CD4-positive, alpha-beta T cell treated with Interleukin-17A for 4 hours (primary cell): ENCODE measurements at places on chromosomes 16 and 17.
A peak's percentile ranks its signal among the peaks of the same experiment; 100 is the strongest.

DNA sequence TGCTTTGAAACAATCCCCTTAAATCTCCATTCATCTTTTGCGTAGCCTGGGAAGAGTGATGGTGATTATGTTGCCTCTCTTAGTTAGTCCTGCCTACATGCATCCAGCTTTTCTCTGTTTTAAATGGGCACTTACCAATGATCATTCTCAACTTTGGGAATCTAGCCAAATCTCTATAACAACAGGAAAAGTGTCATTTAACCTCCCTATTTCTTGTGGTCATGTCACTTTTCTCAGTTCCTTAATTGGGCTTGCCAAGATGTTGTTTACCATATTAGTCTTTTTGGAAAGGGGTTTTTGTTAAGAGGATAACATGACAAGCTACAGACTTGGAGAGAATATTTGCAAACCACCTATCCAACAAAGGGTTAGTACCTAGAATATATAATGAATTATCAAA is 15.6 kb upstream of the CLEC10A start:
- DNase-seq: no peak

GRCh38 chr16:85530370-85530739 is 82.8 kb upstream of the GSE1 start:
- no peak for DNase-seq

GRCh38 chr17:82153745-82154375 is 55.8 kb upstream of the FASN start:
- peak; percentile 89 for DNase-seq

DNA sequence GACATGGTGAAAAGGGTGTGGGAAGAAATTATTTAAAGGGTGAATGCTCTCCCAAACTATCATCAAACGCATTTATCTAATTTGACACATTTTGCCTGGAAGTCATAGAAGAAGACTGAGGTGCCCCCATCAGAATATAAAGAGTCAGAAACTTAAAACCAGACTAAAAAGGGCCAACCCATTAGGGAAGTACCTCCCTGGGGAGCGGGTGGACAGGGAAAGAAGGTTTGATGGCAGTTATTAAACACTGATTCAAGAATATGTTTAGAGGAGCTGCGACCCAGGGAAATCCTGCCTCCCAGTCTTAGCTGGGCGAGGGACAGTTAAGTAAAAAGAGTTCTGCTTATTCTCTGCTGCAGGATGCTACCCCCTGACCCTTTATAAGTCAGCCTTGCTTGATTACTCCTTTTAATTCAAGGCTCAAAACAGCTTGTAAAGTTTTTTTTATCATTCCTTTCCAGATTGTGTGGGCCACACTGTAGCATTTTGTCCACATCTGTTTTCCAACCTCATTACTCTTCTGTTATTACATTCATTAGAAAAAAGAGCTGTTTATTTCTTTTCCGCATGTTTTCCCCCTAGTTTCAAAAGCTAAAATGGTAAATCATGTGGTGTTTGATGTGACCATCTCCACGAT is 138.5 kb upstream of the TBX2 start:
- no peak for DNase-seq

DNA sequence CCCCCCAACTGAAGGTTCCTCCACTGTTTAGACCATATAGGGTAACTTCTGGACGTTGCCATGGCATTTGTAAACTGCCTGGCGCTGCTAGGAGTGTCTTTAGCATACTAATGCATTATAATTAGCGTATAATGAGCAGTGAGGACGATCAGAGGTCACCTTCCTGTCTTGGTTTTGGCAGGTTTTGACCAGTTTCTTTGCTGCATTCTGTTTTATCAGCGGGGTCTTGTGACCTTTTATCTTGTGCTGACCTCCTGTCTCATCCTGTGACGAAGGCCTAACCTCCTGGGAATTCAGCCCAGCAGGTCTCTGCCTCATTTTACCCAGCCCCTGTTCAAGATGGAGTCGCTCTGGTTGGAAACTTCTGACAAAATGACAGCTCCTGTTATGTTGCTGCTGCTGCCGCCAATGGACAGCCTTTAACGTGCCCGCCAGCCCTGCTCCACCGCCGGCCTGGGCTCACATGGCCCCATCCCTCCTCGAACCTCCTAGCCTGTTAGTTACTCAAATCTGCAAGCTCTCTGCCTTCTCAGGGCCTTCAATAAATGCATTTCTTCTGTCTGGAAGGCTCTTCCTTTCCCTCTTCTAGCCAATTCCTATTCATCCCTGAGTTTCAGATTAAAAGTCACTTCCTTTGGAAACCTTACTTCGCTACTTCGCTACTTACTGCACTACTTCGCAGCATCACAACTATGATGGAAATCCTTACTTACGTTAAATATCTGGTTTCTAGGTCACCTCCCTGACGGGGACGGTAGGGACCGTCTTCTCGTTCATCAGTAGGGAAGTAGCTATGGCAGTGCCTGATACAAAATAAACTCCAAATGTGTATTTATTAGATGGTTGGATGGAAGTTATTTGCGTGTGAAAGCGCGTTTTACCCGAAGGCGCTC is 640 bp upstream of the NAGLU start:
- DNase-seq: no peak

DNA sequence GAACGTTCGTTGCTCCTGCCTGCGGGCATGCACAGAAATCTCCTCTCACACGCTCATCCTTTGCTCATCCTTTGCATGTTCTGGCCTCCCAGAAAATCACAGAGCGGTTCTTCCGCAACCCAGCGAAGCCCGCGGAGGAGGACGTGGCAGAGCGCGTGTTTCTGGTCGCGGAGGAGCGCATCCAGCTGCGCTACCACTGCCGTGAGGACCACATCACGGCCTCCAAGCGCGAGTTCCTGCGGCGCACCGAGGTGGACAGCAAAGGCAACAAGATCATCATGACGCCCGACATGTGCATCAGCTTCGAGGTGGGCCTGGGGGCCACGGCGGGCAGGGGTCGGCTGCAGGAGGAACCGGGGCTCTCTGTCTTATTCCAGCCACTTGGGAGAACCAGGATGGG is 9.6 kb upstream of the KATNB1 start:
- DNase-seq: no peak

DNA sequence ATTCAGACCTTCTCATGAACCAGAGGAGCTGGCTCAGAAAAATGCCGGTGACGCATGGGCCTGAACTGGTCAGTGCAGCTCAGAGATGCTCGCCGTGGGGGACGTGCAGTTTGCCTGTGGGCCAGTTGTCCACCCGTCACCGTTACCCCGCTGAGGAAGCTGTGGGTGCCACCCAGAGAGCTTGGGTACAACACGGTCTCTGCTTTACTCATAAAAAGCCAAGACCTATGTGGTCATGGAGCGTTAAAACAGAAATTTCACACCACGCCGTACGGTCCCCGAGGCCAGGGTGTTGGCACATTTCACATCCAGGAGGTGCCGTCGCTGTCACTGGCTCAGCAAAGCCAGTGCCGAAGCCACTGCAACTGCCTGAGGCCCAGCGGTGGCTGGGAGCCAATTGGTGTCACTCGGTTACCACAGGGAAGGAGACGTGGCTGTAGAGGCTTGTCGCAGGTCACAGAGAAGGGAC is 120.9 kb downstream of the METRNL start:
- DNase-seq: peak; percentile 40

DNA sequence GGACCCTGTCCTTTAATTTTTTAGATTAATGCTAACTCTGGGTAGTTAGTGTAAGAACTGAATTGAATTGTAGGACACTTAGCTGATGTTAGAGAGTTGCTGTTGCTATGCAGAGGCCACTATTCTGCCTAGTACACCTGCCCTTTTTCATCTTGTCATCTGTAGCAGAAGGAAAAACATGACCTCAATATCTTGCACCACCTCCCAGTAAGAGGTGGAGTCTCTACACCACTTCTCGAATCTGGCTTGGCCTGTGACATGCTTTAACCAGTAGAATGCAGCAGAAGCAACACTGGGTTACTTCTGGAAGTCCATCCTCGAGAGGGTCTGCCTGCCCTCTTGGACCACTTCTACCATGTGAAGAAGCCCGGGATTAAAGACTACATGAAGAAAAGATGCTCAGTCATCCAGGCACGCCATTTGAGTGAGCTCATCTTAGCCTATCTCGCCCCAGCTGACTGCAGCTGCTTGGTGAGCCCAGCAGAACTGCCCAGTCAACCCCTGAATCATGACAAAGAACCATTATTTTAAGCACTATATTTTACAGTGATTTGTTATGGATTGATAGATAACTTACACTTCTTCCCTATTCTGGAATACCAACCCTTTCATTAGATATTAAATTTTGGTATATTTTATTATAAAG is 153.5 kb downstream of the MYO1D start:
- no peak for DNase-seq

- no peak for DNase-seq
These were observed 1.6 kb upstream of the MRPL58 start for GRCh38 chr17:75010683-75011400.
